ENCODE measurements at places on chromosomes 1 and 21. TPM values are rescaled to one million over a fixed set of nuclear protein-coding genes. Genes with fewer than 3 reads are reported as not detected.

The AMY1C gene
- total RNA-seq, result not detected

DNA sequence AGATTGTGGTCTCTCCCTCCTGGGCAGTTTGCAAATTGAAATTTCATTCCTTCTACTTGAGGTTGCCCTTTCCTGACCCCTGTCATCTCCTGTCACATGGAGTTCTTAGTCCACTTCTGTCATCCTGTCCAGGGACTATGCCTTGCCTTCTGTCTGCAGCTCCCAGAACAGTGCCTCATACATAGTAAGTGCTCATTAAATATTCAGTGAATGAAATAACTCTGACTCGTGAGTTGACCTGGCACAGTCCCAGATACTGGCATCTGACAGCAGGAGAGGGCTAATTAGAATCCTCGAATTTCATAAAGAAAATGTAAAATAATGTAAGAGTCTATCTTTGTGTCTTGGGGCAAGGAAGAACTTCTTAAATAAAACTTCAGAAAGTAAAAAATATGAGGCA is 50.8 kb downstream of the CNIH3 start:
- H3K4me1 ChIP-seq, result no peaks in the 10 kb centered on the region
- H3K27me3 ChIP-seq, result no peaks in the 10 kb centered on the region
- no peak overlapping the region for H3K27ac ChIP-seq
- no peaks in the 10 kb centered on the region for H3K36me3 ChIP-seq
- H3K4me3 ChIP-seq, result no peak overlapping the region
- DNase-seq, result no peak

DNA sequence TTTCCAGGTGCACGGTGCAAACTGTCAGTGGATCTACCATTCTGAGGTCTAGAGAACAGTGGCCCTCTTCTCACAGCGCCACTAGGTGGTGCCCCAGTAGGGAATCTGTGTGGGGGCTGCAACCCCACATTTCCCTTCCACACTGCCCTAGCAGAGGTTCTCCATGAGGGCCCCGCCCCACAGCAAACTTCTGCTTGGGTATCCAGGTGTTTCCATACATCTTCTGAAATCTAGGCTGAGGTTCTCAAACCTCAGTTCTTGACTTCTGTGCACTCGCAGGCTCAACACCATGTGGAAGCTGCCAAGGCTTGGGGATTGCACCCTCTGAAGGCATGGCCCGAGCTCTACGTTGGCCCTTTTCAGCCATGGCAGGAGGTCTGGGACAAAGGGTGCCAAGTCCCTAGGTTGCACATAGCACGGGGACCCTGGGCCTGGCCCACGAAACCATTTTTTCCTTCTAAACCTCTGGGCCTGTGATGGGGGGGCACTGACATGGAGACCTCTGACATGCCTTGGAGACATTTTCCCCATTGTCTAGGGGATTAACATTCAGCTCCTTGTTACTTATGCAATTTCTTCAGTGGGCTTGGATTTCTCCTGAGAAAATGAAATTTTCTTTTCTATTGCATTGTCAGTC is 10.0 kb downstream of the HS2ST1 start:
- no peaks in the 10 kb centered on the region for H3K4me1 ChIP-seq
- H3K27me3 ChIP-seq, result no peaks in the 10 kb centered on the region
- DNase-seq, result no peak
- H3K4me3 ChIP-seq, result no peak overlapping the region
- H3K27ac ChIP-seq, result no peak overlapping the region

DNA sequence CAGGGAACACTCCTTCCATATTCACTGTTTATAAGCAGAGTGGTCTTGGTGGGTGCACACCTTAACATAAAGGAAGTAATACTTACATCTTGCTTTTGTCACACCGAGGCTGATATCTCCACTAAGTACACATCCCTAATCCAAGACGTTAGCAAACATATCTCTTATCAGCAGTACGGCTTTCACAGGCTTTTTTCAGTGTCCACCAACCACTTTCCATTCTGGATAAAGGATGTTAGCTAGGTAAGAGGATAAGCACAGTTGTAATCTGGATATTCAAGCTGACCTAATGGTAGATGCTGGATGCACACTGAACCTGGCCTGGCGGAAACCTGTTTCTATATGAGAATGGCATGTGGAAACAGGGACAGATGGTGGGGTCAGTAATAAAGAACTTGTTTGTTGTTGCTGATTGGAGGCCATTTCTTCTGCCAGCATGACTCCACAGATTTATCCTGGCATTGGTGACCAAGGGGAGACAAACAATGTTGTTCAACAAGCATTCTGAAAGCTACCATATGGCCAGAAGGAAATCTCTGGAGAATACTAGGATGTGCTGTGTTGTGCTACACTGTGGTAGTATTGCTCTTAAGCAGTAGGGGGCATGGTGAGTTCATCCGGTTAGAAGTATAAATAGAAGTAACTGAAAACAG is 416.4 kb downstream of the PTBP2 start:
- no peak overlapping the region for H3K27ac ChIP-seq
- no peaks in the 10 kb centered on the region for H3K36me3 ChIP-seq
- H3K27me3 ChIP-seq, result no peaks in the 10 kb centered on the region
- no peak overlapping the region for H3K4me3 ChIP-seq
- H3K4me1 ChIP-seq, result no peaks in the 10 kb centered on the region

- H3K27ac ChIP-seq, result no peak overlapping the region
- no peaks in the 10 kb centered on the region for H3K36me3 ChIP-seq
- no peak for DNase-seq
- no peak overlapping the region for H3K4me3 ChIP-seq
These were observed 14.5 kb upstream of the MAP3K7CL start for GRCh38 chr21:29115899-29116298.

DNA sequence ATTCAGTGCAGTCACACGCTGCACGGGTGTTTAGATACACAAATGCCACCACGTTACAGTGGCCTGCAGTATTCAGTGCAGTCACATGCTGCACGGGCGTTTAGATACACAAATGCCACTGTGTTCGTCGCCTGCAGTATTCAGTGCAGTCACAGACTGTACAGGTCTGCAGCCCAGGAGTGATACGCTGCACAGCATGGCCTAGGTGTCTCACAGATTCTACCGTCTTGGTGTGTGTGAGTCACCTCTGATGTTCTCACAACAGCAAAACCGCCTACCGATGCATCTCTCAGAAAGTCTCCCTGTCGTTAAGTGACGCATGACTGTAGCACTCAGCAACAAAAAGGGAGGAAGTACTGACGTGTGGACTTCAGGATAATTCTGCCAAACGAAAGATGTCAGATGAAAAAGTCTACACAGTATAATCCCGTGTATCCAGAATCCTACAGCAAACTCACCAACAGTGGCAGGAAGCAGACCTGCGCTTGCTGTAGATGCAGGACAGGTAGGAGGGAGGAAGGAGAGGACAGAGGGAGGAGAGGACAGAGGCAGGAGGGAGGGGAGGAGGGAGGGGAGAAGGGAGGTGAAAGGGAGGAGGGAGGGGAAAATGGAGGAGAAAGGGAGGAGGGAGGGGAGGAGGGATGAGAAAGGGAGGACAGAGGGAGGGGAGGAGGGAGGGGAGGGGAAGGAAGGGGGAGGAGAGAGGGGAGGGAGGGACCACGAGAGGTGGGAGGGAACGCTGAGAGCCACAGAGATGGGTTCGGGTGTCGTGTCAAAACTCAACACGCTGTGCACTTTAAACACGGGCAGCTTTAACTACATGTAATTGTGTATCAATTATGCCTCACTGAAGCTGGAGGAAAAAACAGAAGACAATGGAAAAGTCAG is 36.3 kb upstream of the PCBP3 start:
- no peaks in the 10 kb centered on the region for H3K36me3 ChIP-seq
- DNase-seq, result peak; percentile 43
- no peaks in the 10 kb centered on the region for H3K4me1 ChIP-seq
- H3K27ac ChIP-seq, result no peak overlapping the region

DNA sequence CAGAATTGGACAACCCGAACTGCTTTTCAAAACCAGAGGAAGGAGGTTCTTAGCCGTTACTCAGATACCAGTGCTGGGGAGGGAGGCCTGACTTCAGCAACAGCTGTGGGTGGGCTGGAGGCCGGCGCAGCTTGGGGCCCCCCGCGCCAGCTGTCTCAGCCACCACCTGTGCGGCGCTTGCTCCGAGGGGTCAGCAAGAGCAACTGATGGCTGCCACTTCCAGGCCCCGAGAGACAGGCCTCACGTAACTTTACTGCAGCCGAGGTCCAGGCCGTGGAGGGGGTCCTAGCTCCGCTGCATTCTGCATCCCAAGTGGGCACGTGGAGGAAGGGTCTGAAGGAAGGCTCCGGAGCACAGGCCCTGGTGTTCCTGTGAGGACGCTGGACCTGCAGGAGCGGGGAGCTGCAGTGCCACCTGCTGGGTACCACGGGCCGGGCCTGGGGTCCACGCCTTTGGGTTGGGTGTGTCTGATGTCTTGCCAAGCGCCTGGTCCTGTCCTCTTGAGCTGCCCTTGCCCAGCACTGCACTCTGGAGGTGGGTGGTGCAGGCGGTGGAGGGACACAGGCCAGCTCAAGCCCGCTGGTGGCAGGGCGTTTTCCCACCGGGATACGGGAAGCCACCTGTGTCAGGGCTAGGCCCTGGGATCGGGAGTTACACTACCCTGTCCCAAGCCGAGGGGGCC is 9.8 kb downstream of the THAP3 start:
- peaks cover 48% of the 10 kb centered on the region for H3K36me3 ChIP-seq
- DNase-seq, result no peak
- H3K4me3 ChIP-seq, result no peak overlapping the region
- no peaks in the 10 kb centered on the region for H3K27me3 ChIP-seq

GRCh38 chr1:207883104-207883651 is 27.7 kb downstream of the CD34 start:
- no peaks in the 10 kb centered on the region for H3K36me3 ChIP-seq
- peak overlapping the region; percentile 12 for H3K27ac ChIP-seq
- peak overlapping the region; percentile 8 for H3K4me3 ChIP-seq
- DNase-seq, result no peak
- peaks cover 10% of the 10 kb centered on the region for H3K4me1 ChIP-seq

DNA sequence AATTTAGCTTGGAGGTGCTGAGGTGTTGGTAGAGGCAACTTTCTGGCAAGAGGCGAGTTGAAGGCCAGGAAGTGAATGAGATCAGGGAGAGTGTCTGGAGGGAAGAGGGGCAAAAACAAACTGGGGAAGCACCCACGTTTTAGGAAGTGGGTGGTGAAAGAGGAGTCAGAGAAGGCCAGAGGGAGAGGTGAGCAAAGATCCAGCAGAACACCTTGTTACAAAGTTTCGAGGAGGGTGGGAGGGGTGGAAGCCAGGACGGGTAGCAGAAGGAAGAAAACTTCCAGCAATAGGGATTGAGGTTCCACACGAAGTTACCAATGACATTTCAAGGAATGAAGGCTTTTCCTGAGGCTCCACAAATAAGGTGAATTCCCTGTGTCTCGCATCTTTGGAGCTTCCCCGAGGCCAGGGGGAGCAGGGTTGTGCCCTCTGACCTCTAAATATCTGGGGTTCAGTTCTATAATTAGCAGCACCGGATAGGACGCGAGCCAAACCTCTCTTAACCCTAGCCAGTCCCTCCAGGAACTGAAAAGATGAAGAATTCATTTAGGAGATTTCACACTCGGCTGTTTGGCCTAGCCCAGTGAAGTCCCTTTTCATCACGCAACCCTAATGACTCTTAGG is 578 bp upstream of the SESN2 start:
- H3K4me3 ChIP-seq, result peak overlapping the region; percentile 99
- no peaks in the 10 kb centered on the region for H3K36me3 ChIP-seq
- peaks cover 30% of the 10 kb centered on the region for H3K4me1 ChIP-seq

DNA sequence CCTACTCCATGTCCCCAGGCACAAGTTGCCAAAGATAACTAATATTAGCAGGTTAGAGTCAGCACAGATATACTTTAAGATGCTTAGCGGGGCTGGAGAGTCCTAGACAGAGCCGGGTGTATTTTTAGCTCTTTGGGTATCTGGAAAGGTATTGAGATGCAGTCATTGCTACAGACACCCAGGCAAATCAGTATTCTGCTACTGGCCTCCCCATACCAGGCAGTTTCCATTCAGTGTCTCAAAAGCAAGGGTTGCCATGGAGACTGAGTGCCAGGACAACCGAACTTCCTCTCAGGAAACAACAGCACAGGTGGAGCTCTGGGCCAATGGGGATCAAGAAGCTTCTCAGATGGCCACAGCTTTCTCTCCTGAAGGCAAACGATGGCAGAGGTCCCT is 45.3 kb downstream of the KCNC4 start:
- H3K4me3 ChIP-seq, result no peak overlapping the region
- H3K27me3 ChIP-seq, result no peaks in the 10 kb centered on the region
- DNase-seq, result no peak

DNA sequence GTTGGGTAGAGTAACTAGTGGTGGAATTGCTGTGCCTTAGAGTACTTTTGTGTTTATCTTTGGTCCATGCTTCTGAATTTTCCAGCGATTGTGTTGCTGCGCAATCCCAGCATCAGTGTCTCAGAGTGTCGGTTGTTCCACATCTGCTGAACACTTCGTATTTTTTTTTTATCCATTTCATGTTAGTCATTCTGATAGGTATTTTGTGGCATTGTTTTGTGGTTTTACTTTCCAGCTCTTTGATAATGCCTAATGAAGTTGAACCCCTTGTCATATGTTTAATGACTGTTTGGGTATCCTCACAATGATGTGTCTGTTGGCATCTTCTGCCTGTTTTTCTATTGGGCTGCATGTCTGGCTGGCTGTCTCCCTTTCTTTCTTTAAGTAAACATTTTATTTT is 13.6 kb downstream of the TUFT1 start:
- H3K4me1 ChIP-seq, result no peaks in the 10 kb centered on the region
- H3K27me3 ChIP-seq, result no peaks in the 10 kb centered on the region
- H3K36me3 ChIP-seq, result no peaks in the 10 kb centered on the region
- H3K4me3 ChIP-seq, result no peak overlapping the region

DNA sequence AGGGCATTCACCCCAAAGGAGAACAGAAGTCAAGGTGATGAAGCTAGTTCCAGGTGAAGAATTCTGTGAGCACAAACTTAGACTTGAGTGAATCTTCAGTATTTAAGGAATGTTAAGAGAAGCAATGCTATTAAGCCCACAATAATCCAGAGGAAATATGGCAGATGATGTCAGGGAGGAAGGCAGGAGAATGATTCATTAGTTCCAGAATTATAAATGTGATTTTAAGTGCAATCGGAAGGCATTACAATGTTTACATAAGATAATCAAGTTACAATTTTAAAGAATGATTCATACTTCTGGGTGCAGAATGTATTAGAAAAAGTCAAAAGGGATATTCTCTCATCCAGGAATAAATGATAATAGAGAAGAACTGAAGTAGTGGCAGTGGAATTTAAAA is 545.2 kb upstream of the BRINP3 start:
- no peaks in the 10 kb centered on the region for H3K36me3 ChIP-seq
- H3K27ac ChIP-seq, result no peak overlapping the region
- H3K4me1 ChIP-seq, result no peaks in the 10 kb centered on the region
- H3K4me3 ChIP-seq, result no peak overlapping the region
